Neural cell (in vitro differentiated cells): ENCODE measurements at places on chromosomes 7 and 10. TPM values are rescaled to one million over a fixed set of nuclear protein-coding genes. Genes with fewer than 3 reads are reported as not detected.

Gene ASNS
- polyA plus RNA-seq: 176 and 198 TPM in 2 replicates

Gene NEUROD6
- not detected in 2 replicates for polyA plus RNA-seq

Gene FXYD4
- not detected in 2 replicates for polyA plus RNA-seq

Gene PRSS1
- polyA plus RNA-seq: not detected in 2 replicates

Gene PIP
- not detected in 2 replicates for polyA plus RNA-seq

Gene OPALIN
- not detected in 2 replicates for polyA plus RNA-seq

Gene CALML3
- polyA plus RNA-seq: not detected in 2 replicates

Gene GIMAP8
- polyA plus RNA-seq: not detected in 2 replicates

Gene PNLIP
- not detected in 2 replicates for polyA plus RNA-seq

Gene POLR2J2
- polyA plus RNA-seq: 0.97 and 1.3 TPM in 2 replicates

Gene MNX1
- polyA plus RNA-seq: not detected in 2 replicates

Gene FFAR4
- not detected in 2 replicates for polyA plus RNA-seq

Gene MEST
- 136 and 153 TPM in 2 replicates for polyA plus RNA-seq

Gene SLC18A2
- polyA plus RNA-seq: 0.05 and 0.24 TPM in 2 replicates

Gene FUOM
- polyA plus RNA-seq: not detected in 2 replicates
